Stimulated activated CD4-positive, alpha-beta T cell treated with anti-CD3 and anti-CD28 coated beads, Interleukin-1b, Interleukin-23, amount 100 ng/mL, for 1 hour (primary cell): ENCODE measurements at places on chromosomes 3 and 15.

DNA sequence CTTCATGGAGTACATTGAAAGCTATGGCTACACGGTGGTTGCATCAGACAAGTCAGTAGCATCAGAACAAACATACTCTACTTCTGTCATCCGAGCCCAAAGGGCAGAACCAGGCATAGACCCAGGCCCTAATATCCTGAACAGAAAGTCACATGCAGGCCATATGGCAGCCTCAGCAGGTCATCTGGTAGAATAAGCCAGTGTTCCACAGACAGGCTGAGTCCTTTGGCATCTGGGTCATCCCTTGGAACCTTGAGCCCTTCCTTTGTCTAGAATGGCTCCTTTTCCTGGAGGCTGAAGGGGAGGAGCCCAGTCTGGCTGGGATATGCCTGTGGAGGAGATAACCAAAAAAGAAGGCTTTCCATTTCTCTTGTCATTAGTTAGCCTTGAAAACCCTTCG is 29.2 kb downstream of the SEMA6D start:
- no peak for DNase-seq

- DNase-seq: no peak
Measured at GRCh38 chr3:71392251-71392650, 191.3 kb downstream of the FOXP1 start.

DNA sequence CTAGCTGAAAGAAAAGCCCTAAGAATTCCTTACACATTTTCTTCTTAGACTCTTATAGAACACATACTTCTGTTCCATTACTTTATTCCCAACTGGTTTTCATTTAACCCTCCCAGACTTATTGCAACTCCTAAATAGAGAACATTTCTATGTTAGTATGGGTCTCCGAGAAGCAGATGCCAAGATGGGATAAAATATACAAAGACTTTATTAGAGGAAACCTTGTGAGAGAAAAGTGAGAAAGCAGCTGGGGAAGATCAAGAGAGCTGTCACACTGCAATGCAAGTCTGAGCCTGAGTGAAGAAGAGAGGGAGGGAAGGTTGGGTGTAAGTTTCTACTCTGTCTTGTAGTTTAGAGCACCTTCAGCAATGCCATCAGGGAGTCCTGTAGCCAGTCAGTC is 979.3 kb downstream of the IGSF11 start:
- no peak for DNase-seq

DNA sequence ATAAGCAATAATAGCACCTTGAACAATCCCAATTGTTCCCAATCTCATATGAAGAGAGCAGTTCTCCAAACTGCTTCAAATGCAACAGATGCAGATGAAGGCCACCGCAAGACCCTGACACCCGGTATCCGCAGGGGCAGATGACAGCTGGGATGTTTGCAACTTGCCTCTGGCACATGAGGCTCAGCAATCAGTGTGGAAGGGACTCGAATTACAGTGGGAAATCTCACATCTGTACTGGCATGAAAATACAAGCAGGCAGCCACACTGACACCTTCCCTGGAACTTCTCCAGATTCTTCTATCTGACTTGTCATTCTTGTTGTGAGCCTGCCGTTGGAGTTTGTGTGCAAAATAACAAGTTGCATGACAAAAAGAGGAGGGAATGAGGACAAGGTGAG is 68.8 kb downstream of the WDR76 start:
- no peak for DNase-seq

DNA sequence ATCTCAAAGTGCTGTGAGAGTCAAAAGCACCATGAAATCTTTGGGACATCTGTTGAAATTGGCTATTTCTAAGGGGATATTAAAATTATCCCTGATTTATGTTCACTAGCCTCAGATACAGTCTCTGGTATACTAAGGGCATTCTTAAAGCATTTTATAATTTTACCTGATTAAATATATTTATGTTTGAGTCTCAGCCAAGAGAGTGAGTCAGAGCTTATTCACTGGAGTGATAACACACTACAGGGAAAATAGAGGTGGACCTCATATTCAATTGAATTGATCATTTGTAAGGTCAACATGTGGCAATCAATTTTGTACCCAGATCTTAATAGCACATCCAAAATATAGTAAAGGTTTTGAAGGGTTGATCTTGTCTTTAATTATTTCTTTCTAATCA is 733.6 kb downstream of the EPHA3 start:
- no peak for DNase-seq

- DNase-seq: no peak
Measured at GRCh38 chr3:129557548-129557894, 14.5 kb downstream of the H1-8 start.

- peak; percentile 11 for DNase-seq
Measured at GRCh38 chr3:72446218-72447058, 401.8 kb downstream of the SHQ1 start.

- no peak for DNase-seq
Measured at GRCh38 chr3:35663471-35663870, 24.1 kb downstream of the ARPP21 start.

GRCh38 chr15:54424171-54424570 is 445.9 kb downstream of the UNC13C start:
- DNase-seq: no peak

- no peak for DNase-seq
Measured at GRCh38 chr3:71515636-71516365, 67.7 kb downstream of the FOXP1 start.

DNA sequence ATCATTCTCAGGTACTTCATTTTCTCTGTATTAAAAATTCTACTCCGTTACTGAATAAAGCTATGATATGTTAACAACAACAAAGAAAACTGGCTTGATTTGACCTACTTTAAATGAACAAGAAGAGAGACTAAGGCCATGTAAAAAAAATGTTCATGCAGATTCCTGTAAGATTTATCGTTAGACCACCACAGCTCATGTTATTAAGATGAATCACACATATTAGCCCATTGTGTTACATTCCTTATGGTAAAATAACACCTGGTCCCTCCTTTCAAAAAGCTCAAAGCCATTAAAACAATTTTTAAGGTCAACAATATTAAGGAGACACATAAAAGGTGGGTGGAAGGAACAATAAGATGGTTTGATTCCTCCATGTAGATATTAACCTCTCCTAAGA is 6.3 kb downstream of the THOC7 start:
- no peak for DNase-seq

- no peak for DNase-seq
Measured at GRCh38 chr15:40739047-40739446, 16.0 kb downstream of the RMDN3 start.

DNA sequence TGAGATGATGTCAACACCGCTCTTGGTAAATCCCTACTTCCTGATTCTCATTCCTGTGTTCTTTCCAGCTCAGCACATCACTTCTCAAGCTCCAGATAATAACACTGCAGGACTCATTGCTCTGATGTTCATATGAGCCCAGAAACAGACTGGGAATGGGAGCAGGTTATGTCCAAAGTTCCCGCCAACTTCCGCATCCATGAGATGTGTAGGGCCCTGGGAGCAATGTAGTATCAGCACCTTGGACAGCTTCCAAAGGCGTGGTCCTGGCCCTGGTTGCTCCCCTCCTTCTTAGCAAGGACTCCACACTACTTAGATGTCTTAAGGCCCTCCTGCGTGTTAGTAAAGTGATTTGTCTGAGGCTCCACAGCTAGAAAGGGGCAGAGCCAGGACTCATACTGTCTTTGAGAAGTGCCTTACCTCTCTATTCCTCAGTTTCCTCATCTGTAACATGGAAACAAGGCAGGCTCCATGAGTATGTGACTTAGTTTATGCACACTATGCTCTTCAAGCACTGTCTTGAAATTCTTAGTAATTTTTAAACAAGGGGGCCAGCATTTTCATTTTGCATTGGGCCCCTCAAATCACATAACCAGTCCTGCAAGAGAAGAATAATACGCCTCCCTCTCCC is 27.9 kb upstream of the SLC6A1 start:
- no peak for DNase-seq

GRCh38 chr3:32240159-32240545 is 1.7 kb downstream of the CMTM8 start:
- DNase-seq: peak; percentile 7

- no peak for DNase-seq
Measured at GRCh38 chr3:196138482-196139254, 56.8 kb upstream of the TFRC start.

- no peak for DNase-seq
Measured at GRCh38 chr15:98730860-98731711, 82.7 kb downstream of the IGF1R start.

DNA sequence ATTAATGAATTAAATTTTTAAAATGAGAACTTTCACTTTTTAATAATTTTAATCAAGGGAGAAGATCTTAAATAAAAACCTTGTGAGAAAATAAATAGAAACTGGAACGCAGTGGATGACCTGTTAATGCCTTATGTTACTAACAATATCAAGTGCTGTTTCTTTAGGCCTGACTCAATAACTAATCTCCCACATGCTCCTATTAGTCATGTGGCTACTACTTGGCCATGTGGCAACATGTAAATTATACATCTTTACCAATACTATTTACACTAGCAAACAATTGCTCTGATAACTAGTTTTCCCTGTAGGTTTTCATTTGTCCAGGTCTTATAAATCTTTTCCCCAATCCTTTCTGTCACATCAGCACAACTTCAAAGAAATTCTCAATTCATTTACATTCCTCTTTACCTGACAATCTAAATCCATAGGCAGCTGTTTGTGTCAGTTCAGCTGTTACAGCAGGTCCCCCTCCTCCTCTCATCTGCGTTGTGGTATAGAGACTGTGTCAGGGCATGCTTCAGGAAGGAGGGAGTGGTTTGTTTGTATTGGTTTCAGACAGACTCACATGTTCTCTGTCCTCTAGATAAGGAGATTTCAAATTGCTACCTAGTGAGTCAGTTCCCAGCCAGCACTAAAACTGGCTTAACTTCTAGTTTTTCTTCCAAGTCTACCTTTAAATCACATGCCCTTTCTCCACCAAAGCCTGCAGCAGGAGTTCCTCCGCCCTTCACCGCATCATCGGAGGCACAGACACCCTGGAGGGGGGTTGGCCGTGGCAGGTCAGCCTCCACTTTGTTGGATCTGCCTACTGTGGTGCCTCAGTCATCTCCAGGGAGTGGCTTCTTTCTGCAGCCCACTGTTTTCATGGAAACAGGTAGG is 11.3 kb upstream of the C3orf52 start:
- no peak for DNase-seq

DNA sequence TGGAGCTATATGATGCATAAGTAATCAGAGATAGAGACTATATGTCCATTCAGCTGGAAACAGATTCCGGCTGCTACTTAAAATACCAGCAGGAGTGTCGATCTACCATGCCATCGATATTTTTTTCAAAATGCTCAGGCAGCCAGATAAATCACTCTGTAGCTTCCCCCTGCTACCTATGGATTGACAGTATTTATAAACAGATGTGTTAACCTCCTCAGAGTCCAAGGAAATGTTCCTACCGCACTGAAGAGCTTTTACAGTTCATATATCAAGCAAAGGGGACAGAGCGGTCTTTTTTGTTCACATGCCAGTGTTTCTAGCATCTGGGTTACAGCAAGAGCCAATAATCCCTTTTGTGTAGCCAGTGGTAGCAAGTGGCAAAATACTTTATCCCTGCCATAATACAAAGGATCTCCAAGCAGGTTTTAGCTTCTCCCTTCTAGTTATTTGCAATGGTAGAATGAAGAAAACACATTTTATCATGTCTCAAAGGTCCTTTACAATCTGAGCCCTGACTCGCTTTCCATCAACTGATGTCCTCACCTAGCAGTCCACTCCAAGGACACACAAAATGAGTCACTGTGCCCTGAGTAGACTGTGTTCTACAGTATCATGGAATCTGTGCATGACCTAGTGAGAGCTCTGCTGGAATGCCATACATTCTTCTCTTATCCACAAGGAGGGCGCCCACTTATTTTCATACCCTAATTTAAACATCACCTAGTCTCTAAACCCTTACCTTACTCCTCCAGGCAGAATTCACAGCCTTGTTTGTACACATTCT is 507.0 kb downstream of the TBL1XR1 start:
- DNase-seq: no peak

DNA sequence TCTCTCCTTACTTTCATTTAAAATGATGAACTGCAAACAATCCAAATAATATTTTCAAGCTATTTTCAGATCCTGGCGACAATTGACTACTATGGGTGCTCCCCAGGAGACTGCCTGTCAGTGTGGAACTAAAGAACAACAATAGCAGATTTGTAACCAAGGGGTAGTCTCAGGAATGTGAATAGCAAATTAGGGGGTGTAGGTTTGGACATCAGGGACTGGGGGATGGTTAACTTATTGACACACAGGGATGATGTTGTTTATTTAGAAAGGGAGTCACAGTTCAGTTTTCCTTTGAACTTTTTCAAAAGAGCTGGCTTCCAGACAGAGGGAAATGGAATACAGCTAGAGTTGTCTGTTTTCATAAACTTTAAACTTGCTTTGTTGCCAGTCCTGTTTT is 229.8 kb downstream of the LRTM1 start:
- no peak for DNase-seq

GRCh38 chr3:41467481-41467880 is 268.2 kb downstream of the CTNNB1 start:
- DNase-seq: no peak

GRCh38 chr15:68031404-68031803 is 22.7 kb upstream of the PIAS1 start:
- DNase-seq: no peak

DNA sequence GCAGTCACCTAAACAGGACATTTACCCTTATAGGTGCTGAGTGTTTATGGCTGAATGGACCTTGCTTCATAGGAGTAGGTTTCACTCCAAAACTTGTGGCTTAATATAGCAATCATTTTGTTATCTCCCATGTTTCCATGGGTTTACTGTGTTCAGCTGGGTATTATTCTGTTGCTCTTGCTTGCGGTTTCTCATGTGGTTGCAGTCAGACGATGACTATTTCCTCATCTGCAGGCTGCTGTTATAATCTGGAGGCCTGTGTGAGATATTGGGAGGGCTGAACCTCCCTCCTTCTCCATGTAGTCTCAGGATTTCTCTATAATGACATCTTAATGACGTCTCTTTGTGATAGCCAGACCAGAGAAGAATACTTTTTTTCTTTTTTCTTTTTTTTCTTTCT is 98.1 kb downstream of the ZPLD1 start:
- no peak for DNase-seq

GRCh38 chr15:75043509-75044257 is 20.3 kb downstream of the PPCDC start:
- no peak for DNase-seq

DNA sequence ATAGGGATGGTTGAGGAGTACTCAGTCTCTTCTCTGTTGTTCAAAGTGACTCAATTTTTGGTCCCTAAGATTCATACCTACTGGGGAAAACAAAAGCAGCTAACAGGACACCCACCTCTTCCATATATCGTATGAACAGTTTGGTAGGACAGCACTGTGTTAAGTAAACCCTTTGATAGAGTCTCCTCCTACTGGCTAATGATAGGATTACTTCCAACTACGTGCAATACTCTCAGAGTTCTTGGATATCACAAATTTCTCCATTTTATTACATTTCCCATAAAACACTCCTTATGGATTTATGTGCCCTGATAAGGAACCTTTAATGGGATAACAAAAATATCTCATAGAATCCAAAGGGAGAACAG is 200.2 kb upstream of the GOLGA6L4 start:
- DNase-seq: no peak
